ENCODE measurements at places on chromosomes 16 and 17.

GRCh38 chr16:82248677-82249076 is 78.7 kb upstream of the MPHOSPH6 start:
- DNase-seq, result no peak

GRCh38 chr17:35765086-35765710 is 4.5 kb downstream of the C17orf50 start:
- no peak for DNase-seq

- DNase-seq, result no peak
These were observed 1.2 kb upstream of the SHISA9 start for GRCh38 chr16:12900156-12900555.

DNA sequence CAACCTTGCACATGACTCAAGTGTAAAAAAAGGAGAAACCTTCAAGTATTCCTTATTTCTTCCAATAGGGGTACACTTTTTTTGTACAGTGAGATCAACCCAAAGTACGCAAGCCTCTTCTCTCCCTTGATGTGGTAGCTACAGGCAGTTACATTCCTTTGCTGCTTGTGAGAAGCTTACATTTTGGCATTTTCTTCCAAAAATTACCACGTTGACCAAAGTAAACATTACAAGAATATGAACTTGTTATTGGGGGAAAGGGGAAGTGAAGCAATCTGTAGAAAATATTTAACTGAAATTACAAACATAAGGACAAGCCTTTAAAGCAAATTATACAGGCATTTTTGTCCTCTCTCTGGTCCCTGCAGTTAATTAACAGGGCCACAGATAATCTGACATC is 97.0 kb upstream of the TOB1 start:
- no peak for DNase-seq

DNA sequence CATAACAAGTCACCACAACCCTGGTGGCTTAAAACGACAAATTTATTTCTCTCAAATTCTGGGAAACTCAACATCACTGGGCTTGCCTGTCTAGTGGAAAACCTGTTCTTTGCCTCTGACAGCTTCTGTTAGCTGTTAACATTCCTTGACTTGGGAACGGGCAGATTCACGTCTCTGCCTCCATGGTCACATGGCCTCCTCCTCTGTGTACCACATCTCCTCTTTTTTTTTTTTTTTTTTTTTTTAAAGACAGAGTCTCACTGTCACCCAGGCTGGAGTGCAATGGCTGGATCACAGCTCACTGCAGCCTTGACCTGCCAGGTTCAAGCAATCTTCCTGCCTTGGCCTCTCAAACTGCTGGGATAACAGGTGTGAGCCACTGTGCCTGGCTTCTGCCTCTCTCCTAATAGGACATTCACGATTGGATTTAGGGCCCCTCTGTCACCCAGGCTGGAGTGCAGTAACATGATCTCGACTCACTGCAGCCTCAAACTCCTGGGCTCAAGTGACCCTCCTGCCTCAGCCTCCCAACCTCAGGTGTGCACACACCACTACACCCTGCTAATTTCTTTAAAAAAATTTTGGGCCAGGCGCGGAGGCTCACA is 11.7 kb upstream of the LLGL1 start:
- DNase-seq, result no peak

- DNase-seq, result no peak
These were observed 11.0 kb downstream of the P3H4 start for GRCh38 chr17:41800601-41801373.

- DNase-seq, result no peak
These were observed 15.3 kb downstream of the CREBBP start for GRCh38 chr16:3865241-3865640.

DNA sequence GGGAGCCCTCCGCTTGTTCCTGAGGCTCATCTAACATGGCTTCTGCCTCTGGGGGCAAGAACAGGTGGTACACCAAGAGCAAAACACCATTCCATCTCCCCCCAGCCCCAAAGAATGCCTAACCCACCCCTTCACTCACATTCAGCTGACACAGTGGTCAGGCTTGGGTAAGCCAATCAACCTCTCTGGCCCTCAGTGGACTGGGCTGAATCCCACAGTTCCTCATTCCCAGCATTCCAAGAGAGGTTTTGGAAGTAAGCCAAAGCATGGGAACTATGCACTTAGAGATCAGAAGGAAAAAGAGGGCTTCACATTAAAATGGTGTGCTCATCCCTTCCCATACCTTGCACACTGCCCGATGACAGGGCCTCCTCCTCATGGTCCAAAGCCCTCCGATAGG is 7.8 kb downstream of the PIGS start:
- DNase-seq, result no peak

- DNase-seq, result no peak
These were observed 617 bp upstream of the VTN start for GRCh38 chr17:28370744-28371103.

- no peak for DNase-seq
These were observed 30.6 kb downstream of the ZNF750 start for GRCh38 chr17:82808921-82809905.

DNA sequence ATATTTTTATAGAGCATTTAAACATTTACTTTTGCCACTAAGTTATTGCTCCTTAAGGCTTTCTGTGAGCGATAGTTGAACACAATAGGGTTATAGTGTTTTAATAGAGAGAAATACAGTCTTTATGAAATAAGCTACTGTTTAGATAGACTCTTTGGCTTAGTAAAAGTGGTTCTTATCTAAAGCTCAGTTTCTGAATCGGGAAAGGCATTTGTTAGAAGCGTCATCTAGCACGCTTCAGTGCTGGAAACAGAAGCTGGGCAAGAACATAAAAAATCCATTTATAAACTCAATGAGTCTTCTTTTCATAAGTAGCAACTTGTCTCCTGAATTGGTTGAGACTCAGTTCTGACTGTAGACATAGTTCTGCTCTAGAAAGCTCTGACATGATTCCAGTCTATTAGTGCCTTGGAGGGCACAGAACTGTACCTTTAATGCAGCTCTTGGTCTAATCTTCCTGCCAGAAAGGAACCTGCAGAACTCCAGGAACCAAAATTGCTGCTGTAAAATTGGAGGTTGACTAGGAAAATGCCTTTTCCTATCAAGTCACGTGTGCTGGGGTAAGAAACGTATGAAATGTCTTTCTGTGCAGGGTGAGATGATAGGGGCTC is 55.4 kb upstream of the DNAJA2 start:
- no peak for DNase-seq
